ENCODE measurements at places on chromosomes 12 and 14.

- no peak for DNase-seq
Measured at GRCh38 chr12:74051848-74052247, 485.8 kb upstream of the ATXN7L3B start.

- no peak for DNase-seq
Measured at GRCh38 chr12:44570036-44570583, 306.0 kb downstream of the NELL2 start.

GRCh38 chr12:51647647-51648046, 56.6 kb downstream of the SCN8A start:
- no peak for DNase-seq

DNA sequence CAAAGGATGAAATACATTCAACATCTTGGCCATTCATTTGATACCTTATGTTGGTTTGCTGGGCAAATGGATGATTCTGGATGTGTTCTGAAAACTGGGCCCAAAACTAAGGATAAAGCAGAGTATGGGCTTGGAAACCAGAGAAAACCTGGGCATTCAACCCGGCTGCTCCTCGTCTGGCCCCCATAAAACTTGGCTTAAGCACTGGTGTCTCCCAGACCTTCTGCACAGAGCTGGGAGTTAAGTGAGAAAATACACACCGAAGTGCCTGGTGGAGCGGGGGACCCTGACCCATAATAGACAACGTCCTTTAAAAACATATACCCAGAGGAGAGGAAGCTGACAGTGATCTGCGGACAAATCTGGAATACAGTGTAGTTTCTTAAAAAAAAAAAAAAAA, 112.5 kb downstream of the FOXN3 start:
- DNase-seq: no peak

DNA sequence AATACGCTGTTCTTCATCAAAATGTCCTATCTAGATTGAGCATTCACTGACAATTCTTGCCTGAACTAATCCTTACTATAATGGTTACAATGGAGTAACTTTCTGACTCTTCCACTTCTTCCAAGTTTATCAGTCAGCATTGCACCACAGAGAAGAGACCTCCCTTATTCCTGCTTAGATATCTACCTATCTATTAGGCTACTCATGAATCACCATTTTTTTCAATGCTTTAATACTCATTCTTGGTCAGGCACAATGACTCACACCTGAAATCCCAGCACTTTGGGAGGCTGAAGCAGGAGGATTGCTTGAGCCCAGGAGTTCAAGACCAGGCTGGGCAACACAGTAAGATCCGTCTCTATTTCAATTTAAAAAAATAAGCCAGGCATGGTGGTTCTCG, 39.3 kb downstream of the RPS6KA5 start:
- no peak for DNase-seq

Data from stimulated activated CD4-positive, alpha-beta T cell treated with anti-CD3 and anti-CD28 coated beads, Interleukin-4, amount 100 ng/mL, for 48 hours (primary cell).